ENCODE measurements at places on chromosomes 7 and 10. TPM values are rescaled to one million over a fixed set of nuclear protein-coding genes. Genes with fewer than 3 reads are reported as not detected.

DNA sequence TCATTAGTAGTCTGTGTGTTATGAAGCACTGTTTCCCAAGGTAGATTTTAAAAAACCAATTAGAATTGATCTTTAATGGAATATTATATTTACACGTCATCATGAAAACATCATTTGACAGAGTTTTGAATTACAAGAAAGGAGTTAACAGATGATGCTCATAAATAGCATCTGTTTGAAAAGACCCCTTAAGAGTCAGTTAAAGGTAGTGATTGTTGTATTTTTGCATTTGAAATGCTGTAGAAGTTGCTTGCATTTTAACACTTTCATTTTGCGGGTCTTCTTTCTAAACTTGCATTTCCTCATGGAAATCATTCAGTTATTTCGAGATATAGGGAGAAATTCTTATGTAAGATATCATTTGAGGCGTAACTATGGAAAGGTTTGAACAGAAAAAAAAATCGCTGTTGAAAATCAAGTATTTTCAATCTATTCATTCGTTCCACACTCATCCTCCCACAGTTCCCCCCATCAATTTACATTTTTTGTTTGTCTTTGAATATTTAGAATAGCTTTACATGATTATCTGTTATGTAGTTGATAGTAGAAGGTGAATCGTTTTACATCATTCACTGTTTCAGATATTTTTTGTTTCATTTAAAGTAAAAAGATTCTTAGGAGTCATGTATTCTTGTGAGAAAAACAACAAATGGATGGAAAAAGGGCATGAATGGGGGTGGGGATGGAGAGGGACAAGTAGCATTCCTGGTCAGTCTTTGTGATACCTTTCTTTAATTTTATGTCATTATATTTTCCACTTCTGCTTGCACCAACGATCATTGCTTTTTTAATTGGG lies 3.0 kb upstream of the SKIDA1 start:
- peaks cover 23% of the 10 kb centered on the region for H3K4me1 ChIP-seq
- H3K4me3 ChIP-seq: peak overlapping the region; percentile 89

Gene TUBGCP2
- polyA plus RNA-seq: 39.3 TPM

GRCh38 chr10:120131183-120131582 lies 238.7 kb downstream of the SEC23IP start:
- H3K4me3 ChIP-seq: no peak overlapping the region
- DNase-seq: no peak
- no peak overlapping the region for H3K27ac ChIP-seq

DNA sequence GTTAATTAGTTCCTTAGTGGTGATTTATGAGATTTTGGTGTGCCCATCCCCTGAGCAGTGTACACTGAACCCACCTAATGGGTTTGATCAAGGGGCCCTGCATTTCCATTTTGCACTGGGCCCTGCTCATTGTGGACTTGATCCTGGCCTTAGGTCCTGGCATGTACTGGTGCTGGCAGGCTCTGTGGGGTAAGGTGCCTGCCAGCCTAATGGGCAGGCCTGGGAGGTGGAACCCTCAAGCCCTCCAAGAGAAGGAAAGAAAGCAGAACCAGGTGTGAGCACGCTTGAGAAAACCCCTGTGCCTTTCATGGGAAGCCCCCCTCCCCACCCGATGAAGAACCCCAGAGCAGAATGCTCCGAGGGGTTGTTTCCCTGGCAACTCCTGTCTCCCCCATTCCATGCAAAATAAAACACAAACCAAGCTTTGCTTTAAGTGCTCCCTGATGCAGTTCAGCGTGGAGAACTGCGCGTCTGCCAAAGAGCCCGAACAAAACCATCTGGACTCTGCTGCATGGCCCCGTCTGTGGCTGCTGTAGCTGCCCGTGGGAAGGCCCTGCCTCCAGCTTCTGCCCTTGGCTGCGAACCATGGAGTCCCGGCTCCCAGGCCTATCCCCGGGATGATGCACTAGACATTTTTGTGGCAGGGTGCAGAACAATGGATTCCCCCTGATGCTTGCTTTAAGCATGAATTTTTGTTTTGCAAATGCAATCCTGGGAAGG lies 123.3 kb downstream of the PRPF18 start:
- no peaks in the 10 kb centered on the region for H3K27me3 ChIP-seq
- peaks cover 39% of the 10 kb centered on the region for H3K4me1 ChIP-seq
- H3K27ac ChIP-seq: no peak overlapping the region
- DNase-seq: no peak
- no peak overlapping the region for H3K4me3 ChIP-seq

Gene EN2
- not detected for polyA plus RNA-seq

DNA sequence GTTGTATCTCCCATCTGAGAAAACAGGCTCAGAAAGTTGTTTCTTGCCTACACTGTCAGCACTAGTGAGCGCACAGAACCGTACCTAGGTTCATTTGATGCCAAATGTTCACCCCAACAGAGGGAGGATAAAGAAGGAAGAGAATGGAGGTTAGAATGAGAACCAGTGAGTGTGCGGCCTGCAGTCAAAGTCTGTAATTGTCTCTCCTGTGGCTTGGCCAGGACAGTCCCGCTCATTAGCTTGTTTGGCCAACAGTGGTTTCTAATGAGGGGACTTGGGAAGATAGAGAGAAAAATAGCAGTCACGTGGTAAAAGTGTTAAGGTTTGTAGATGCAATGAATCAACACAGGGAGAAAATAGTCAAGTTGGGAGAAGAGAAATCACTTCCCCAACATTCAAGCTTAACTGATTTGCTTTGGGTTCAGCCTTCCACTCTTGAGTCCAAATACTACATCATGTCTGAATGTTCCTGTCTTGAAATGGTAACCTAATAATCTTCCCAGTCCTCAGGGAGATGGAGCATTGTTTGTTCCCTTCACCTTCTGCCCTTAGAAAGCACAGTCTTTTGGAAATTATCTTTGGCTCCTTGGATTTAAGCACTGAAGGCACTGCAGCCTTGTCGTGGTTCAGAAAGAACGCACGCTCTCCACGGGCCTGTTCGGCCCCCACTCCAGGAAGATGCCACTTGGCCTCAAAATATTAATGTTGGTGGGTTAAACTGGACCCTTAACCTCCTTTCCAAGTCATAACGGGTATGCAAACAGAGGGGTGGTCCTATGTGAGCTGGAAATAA lies 360.4 kb upstream of the ZNF32 start:
- H3K4me3 ChIP-seq: no peak overlapping the region
- H3K4me1 ChIP-seq: peaks cover 35% of the 10 kb centered on the region
- H3K36me3 ChIP-seq: no peaks in the 10 kb centered on the region
- no peak overlapping the region for H3K27ac ChIP-seq
- H3K27me3 ChIP-seq: no peaks in the 10 kb centered on the region

- no peak for DNase-seq
- H3K27me3 ChIP-seq: no peaks in the 10 kb centered on the region
- no peaks in the 10 kb centered on the region for H3K4me1 ChIP-seq
- peaks cover 38% of the 10 kb centered on the region for H3K36me3 ChIP-seq
- no peak overlapping the region for H3K4me3 ChIP-seq
- no peak overlapping the region for H3K27ac ChIP-seq
Observed at GRCh38 chr10:133403359-133403758, 9.4 kb downstream of the MTG1 start.

Measured in CD14-positive monocyte (primary cell).